ENCODE measurements at places on chromosomes 1 and 21.

GRCh38 chr1:197776351-197777105 is 1.2 kb upstream of the DENND1B start:
- no peak for ATAC-seq

GRCh38 chr1:245310571-245311531 is 156.1 kb downstream of the KIF26B start:
- no peak for ATAC-seq

DNA sequence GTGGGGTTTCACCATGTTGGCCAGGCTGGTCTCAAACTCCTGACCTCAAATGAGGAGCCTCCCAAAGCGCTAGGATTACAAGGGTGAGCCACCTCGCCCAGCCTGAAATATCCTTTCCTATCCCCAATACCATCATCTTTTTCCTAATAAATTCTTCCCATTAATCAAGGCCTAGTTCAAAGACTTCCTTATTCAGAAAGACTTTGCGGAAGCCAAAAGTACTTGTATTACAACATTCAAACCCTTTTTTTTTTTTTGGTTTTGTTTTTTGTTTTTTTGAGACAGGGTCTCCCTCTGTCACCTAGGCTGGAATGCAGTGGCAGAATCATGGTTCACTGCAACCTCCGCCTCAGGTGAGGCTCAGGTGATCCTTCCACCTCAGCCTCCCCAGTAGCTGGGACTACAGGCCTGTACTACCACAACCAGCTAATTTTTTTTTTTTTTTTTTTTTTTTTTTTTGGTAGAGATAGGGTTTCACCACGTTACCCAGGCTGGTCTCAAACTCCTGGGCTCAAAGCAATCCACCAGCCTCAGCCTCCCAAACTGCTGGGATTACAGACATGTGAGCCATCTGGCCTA is 7.6 kb downstream of the SLC19A2 start:
- no peak for ATAC-seq

DNA sequence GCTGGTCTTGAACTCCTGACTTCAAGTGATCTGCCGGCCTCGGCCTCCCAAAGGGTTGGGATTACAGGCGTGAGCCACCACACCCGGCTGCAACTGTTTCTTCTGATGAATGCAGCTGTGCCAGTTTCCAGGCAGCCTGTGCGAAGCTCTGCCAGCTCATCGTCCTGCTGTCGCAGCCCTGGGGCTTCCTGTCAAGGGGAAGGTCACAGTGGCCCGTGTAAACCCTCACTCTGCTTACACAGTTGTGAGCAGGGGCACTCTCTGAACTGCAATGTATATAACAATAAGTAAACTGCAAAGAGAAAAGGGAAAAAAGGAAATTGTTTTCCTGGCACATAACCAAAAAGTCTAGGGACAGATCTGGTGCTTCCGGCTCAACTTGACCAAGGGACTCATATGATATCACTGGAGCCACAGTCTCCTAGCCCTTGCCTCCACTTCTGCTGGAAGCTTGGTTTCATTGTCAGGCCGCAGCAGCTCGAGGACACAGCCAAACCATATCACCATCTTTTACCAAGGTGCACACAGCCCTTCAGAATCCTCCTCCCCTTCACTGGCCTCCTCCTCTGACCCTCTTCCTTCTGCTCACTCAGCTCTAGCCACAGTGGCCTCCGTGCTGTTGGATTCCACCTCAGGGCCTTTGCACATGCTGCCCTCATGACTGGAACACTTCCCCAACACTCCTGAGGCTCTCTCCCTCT is 22.8 kb upstream of the LBR start:
- ATAC-seq: no peak

DNA sequence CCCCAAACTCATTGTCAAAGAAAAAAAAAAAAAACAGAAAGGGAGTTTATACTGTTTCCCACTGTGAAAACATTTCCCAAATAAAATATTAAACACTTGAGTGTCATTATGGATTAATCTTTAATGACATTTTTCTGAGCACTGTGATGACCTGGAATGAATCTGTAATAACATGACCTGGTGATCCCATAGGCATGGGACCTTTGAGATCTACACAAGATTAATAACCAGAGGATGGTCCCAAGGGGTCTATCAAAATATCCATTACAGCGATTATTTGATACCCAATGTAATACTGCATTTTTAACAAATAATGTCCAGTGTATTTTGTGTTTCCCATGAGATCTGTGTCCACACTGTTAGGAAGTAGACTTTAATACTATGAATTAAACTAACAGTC is 32.4 kb upstream of the NCAM2 start:
- ATAC-seq: peak; percentile 46

GRCh38 chr1:180171691-180172090 is 17.0 kb downstream of the QSOX1 start:
- no peak for ATAC-seq

All from motor neuron (in vitro differentiated cells).